Left ventricle myocardium inferior (tissue), 1 donor: ENCODE measurements at places on chromosomes 5 and 9.

GRCh38 chr5:60228676-60229075, 335.1 kb upstream of the PDE4D start:
- DNase-seq: no peak

GRCh38 chr9:98254228-98255060, 1.0 kb downstream of the TBC1D2 start:
- no peak for DNase-seq

DNA sequence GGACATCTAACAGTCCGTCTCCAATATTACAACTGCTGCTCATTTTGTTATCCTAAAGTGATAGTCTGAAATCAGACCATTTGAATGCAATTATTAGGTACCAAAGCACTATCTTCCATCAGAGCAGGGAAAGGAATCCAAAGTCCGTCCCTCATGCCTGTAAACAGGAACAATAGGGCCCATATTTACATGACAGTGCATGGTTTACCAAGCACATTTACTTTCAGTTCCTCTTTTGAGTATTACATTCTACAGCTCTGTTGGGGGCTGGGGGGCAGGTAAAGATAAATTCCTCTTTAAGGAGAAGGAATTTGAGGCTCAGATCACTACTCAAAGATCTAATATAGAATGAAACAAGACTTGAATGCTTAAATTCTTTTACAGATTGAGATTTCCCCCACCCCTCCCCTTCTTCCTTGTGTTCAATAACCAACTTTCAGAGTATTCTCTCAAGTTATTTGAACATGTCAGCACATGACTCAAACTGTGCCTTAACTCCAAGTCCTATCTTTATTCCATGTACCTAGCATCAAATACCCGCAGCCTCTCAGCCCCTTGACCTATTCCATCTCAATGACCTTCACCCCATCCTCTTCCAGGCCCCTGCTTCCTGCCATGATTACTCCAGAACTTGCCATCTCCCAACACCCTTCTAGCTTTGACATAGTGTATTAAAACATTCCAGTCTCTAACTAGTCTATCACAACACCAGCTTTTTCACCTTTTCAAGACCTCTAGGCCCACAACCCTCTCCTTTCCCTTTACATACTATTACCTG, 71.0 kb downstream of the BRINP1 start:
- DNase-seq: no peak

DNA sequence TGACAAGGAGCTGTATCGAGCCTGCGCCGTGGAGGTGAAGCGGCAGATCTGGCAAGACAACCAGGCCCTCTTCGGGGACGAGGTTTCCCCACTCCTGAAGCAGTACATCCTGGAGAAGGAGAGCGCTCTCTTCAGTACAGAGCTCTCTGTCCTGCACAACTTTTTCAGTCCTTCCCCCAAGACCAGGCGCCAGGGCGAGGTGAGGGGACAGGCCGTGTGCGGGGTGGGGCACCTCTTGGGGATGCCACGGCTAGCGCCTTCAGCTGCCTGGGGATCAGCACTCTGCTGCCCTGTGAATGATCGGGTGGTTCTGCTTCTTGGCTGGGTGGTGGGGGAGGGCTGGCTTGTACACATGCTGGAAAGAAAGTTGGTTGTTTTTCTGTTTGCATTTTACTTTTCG, 1.7 kb downstream of the NELFB start:
- no peak for DNase-seq

DNA sequence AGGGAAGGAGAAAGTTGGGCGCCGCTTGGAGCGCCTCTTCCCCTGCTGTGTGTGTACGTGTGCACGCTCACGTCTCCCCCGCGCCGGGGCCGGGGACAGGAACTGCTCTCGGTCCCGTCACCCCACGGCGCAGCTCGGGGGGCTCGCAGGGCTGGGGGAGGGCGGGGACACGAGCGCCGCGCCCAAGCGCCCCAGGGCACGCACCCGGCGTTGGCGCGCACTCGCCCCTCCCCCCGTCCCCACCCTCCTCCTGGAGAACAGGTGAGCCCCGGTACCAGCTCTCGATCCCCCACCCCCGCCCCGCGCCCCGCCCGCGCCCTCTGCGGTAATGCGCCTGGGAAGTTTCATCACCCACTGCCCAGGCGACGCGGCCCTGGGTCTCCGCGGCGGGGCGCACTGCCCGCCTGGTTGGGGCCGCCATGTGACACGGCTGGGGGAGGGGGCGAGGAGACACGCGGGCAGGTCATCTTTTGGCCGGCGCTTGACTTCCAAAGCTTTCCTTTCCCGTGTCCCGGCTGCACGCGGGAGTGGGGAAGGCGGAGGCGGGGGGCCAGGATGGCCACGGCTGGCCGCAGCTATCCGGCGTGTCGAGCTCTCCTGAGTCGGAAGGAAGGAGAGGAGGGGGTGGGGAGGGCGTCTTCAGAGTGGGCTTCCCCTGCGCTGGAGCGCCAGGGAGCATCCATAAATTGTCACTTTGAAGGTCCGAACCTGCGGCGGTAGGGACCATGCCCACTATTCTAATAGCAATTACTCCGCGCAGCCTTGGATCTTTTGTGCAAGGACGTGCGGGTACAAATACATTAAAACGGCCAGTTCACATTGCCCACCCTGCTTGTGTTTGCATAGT, 1.5 kb upstream of the STC2 start:
- no peak for DNase-seq

DNA sequence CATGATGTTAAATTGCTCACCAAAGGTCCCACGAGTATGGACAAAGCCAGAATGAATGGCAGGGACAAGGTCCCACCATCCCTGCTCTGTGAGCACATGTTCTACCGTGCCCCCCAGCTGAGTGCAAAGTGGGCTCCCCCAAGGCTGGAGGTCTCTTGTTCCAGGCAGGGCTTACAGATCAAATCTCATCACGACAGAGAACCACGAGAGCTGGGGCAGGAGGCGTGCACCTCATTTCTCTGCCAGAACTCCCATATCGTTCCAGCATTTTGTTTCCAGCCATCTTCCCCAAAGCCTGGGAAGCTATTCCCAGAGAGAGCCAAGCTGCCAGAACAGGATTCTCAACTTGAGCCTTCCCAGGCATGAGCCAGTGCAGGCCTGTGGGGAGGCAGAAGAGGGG, 108.5 kb downstream of the ZNF354C start:
- DNase-seq: no peak

DNA sequence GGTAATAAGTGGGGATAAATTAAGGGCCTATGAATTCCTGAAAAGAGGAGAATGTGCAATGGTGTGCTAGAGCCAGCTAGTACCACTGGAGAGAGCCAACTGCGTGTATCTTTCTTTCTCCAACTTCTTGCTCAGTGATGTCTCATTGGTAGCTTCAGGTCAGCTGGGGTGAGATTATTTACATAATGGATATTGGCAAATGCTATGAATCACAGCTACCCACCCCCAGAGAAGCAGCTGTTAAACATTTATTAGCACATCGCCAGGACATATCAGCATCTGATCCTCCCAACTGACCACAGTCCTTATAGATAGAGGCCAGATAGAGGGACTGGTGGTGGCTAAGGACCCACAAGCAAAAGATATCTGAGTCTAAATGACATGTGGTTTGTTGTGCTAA, 421.3 kb downstream of the ACTL7B start:
- no peak for DNase-seq

DNA sequence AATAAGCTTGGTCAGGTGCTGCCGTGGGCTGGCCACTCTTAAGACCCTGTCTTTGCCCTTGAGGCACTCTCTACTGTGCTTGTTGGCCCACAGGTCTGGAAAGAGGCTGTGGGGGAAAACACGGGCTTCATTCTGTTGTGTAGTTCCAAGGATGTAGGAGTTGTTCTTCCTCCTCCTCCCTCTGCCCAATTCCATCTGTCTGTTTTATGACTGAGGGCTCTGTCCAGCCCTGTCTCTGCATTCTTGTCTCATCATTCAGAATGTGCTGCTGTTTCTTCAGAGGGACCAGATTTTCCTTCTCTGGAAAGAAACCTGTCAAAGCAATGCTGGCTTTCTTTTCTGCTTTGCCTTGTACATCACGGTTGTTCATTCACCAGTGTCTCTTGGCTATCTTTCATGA, 84.1 kb downstream of the MAP1B start:
- no peak for DNase-seq

- no peak for DNase-seq
Measured at GRCh38 chr9:68668127-68668526, 36.9 kb upstream of the PIP5K1B start.

- DNase-seq: no peak
Measured at GRCh38 chr5:80736730-80737129, 81.9 kb upstream of the DHFR start.

- DNase-seq: no peak
Measured at GRCh38 chr9:30677221-30677620, 1707.2 kb upstream of the ACO1 start.

DNA sequence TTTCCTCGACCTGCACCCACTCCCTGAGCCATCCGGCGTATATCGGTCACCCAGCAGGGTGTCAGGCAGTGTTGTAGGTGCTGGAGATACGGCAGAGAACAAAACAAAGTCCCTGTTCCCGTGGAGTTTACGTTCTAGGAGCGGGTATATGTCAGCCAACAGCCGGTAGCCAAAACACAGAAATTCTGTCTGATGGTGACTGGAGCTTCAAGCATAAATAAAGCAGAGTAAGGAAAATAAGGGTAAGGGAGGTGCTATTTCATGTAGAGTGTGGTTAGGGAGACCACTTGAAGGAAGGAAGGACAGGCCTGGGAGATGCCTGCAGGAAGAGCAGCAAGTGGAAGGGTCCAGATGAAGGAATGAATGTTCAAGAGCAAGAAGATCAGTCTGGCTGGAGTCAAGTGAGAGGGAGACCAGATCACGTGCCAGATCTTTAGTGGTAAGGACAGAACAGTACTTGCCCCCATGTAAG, 783 bp upstream of the ZFR start:
- no peak for DNase-seq

- no peak for DNase-seq
Measured at GRCh38 chr5:169097374-169098326, 203.3 kb downstream of the SLIT3 start.
